ENCODE measurements at places on chromosomes 5 and 9.

DNA sequence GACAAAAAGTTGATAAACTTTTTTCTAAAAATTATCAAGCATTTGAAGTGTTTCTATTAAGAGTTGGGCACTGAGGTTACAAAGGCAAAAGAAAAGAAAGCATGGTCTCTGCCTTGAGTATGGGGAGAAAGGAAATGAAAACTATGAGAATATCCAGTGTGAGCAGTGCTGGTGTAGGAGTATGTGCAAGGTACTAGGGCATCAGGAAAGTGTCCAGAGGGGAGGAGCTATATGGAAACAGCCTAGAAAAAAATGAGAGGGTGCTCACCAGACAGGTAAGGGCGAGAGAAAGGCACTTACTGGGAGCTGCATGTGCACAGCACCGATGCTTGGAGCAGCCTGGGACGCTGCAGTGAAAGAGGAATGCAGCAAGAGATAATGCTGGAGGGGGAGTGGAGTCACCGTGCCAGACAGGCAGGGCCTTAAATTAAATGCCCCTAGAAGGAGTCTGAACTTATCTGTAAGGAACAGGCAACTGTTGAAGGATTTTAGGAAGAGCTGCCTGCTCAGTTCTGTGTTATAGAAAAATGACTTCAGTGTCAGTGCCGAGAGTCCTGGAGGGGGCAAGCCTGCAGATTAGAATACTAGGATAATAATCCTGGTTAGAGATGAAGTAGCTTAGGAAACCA is 14.0 kb downstream of the MCC start:
- no peak for DNase-seq

- DNase-seq: no peak
These were observed 16.8 kb downstream of the NCS1 start for GRCh38 chr9:130188860-130189481.

DNA sequence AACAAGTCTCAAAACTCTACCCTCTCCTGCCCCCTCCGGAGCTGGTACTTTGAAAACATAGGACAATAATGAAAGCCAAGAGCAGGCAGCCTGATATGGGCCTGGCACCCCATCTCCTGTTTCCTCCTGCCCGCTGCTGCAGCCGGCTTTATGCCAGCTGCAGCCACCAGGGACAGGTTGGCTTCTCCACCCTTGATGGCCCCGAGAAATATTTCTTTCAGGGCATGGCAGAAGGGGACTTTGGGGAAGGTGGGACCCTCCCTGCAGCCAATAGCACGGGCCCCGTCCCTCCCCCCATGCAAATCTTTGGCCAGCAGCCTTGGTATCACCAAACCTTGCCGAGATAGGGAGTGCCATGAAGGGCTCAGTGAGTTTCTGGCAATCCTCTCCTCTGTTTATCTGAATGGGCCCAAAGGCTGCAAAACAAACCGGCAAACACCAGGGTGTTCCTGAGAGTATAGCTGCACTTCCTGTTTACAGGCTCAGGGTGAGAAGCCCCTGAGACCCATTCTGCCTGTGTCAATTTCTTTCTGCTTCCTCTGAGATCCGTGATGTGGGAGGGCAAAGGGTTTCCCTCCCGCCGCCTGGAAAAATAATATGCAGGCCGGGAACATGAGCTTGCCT is 73.4 kb upstream of the BOD1 start:
- DNase-seq: no peak

- peak; percentile 77 for DNase-seq
These were observed 404.7 kb upstream of the TRPC7 start for GRCh38 chr5:136769900-136770684.

DNA sequence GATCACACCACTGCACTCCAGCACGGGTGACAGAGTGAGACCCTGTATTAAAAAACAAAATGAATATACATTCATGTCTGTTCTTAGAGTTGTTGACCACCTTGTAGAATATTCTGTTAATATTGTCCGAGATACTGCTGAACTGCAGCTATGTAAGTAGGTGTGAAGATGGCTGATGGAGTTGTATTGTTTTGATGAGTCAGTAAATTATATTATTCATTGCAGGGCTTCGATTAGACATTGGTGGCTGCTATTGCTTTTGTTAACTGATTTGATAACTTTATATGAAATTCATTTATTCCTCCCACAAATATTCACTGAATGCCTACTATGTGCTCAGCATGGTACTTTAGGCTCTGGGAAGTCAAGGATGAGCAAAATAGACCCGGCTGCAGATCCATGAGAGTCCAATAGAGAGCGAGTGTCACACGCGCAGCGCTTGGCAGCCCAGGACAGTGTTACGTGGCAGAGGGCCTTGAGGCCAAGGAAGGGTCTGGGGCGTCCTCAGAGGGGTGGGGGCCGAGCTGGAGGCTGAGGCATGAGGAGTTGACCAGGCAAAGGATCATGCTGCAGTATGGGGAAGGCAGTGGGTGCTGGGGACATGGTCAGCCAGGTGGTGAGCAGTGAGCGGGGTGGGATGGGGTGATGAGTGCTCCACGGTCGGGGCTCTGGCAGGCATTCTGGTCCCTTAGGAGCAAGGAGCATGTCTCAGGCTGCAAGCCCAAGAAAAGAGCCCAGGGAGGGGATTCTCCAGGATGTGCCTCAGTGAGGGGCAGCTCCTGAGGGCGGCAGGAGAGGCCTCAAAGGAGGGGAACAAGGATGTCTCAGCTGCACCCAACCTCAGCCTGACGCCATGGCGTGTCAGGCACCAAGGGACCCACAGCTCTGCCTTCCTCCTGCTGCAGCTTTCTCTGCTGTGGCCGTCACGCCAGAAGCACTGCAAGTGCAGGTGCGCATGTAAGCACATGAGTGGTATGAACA is 243.5 kb downstream of the GADD45G start:
- no peak for DNase-seq

DNA sequence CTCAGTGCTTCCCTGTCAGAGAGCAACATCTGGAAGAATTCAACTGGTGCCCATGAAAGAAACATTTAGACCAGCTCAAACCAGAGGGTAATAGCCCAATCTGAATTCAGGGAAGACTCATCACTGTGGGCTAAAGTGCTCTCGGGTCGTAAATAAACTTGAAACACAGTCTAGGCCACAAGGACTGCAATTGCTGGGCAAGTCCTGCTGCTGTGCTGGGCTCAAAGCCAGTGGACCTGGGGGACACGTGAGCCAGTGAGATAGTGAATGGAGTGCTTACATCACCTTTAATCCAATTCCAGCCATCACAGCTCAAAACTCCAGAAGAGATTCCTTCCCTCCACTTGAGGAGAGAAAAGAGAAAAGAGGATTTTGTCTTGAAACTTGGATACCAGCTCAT is 78.1 kb upstream of the DAP start:
- no peak for DNase-seq

GRCh38 chr5:159021901-159022556 is 77.7 kb downstream of the EBF1 start:
- DNase-seq: no peak

DNA sequence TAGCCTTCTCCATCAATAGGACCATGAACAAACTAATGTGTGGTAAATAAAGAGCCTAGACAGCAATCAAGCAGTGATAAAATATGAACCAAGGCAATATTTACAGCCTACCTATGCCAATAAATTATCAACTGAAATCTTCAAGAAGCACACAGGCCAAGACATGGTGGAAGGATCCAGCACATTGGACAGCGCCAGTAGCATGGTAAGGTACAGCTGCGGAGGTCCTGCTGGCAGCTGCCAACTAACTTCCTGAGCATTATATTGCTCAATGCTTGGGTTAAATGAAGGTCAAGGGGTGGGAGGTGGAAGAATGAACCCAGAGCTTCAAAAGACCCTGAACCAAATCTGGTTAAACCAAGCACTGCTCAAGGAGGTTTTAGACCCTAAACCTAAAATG is 16.5 kb upstream of the SPDL1 start:
- no peak for DNase-seq

DNA sequence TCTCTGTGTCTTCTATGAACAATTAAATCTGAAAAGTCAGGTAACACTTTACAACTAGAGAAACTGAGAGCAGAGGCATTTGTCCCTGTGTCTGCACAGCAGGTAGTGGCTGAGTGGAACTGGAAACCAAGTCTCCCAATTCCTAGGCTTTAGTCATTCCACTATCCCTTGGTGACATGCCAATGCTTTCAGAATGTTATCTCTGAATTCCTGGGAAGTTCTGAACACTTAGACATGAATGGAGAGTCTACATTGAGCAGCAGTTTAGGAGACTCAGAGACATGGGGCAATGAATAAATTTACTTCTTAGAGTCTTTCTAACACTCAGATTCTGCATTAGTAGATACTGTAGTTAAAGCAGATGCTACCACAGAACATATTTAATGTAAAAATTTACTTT is 94.8 kb upstream of the APC start:
- no peak for DNase-seq

DNA sequence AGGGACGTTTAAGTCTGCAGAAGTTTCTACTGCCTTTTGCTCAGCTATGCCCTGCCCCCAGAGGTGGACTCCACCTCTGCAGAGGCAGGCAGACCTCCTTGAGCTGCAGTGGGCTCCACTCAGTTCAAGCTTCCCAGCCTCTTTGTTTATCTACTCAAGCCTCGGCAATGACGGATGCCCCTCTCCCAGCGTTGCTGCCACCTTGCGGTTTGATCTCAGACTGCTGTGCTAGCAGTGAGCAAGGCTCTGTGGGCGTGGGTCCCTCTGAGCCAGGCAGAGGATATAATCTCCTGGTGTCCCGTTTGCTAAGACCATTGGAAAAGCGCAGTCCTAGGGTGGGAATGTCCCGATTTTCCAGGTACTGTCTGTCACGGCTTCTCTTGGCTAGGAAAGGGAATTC is 2188.5 kb upstream of the WWC1 start:
- no peak for DNase-seq

Measured in NCI-H460 (cell line).